ENCODE measurements at places on chromosomes 7 and 10. TPM values are rescaled to one million over a fixed set of nuclear protein-coding genes. Genes with fewer than 3 reads are reported as not detected.

ATOH7 gene
- total RNA-seq: not detected

H2BK1 gene
- total RNA-seq: not detected

C10orf67 gene
- not detected for total RNA-seq

GIMAP8 gene
- 0.07 TPM for total RNA-seq

ANXA8L1 gene
- not detected for total RNA-seq

SRRT gene
- 31.3 TPM for total RNA-seq

PRRT4 gene
- 0.13 TPM for total RNA-seq

ELN gene
- total RNA-seq: 82.6 TPM

MYH16 gene
- not detected for total RNA-seq

SFTPA2 gene
- total RNA-seq: not detected

SKIDA1 gene
- total RNA-seq: 0.36 TPM

NPY4R gene
- total RNA-seq: 0.07 TPM

TMEM229A gene
- total RNA-seq: 0.07 TPM

BMPER gene
- 18.8 TPM for total RNA-seq

SLC29A3 gene
- 1.3 TPM for total RNA-seq

PHF14 gene
- total RNA-seq: 20.7 TPM

OR6V1 gene
- total RNA-seq: not detected

LRRD1 gene
- total RNA-seq: 0.07 TPM
